ENCODE measurements at places on chromosomes 1 and 21.

DNA sequence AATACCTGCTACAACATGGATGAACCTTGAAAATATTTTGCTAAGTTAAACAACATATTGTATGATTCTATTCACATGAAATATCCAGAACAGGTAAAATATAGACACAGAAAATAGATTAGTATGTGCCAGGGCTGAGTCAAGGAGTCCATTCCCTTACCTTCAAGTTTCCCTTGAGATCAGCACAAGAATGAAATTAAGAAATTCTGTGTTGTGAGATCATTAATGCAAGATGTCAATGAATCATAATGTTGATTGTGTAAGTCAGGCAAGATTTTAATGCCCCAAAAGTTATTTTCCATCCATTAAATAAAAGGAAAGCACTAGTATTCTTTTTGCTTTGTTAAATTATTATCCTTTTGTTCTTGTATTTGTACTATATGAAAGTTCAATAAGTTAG lies 139.4 kb downstream of the MRPL39 start:
- no peak for DNase-seq

- peak; percentile 37 for DNase-seq
These were observed 17.6 kb downstream of the ATP8B2 start for GRCh38 chr1:154342836-154343472.

DNA sequence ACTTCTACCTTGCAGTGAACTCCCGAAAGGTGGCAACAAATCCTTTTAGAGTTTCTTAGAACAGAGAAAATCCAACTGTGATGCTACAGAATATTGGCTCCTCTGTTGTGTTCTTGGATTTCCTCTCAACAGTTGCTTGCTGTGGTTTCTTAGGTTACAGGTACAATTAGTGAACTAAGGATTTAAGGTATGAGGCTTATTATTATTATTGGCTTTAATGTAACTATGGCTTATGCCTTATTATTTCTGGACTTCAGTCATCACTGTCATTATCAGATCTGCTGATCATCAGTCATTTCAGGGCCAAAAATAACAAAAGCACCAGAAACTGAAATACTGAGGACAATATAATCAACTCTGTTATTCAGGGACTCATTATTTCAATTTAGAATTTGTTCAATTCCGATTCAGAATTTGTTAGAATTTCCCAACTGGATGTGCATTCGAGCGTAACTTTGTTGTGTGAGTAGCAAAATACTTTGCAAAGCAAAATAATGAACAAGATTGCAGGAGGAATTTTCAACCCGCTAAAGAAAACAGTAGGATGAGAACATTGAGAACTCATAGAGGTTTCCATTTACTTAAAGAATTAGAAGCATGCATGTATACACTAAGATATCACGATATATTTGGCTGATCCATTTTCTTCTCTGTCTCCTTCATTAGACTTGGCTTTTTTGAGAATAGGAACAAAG lies 65.5 kb upstream of the AK4 start:
- no peak for DNase-seq

DNA sequence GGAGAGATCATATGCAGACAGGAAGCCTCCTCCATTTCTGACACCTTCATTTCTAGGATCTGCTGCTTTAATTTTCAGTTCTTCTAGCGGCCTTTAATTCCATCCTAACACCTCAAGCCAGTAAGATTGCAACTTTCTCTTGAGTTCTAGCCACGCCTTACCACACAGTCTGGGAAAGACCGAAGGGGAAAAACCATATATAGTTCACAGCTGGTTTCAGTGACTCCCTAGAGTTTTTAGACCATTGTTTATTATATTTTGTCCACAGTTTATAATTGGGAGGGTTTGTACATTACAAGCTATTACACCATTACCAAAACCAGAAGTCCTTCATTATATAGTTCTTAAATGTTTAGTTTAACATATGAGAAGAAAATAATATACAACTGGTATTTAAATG lies 37.5 kb downstream of the DPH5 start:
- no peak for DNase-seq

DNA sequence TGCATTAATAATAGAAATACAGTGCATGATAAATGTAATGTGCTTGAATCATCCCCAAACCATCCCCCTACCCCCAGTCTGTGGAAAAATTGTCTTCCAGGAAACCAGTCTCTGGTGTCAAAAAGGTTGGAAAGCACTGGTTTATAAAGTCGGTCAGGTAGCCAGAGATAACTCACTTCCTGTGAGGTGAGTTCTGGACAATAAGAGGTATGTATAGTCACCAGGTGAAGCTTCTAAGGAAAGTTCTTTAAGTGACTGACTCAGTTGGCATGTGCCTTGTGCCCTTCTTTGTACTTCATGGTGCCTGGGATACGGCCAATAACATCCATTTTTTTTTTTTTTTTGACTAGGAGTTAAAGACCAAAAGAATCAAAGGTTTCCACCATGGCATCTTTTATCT lies 103.7 kb downstream of the GPATCH2 start:
- DNase-seq, result no peak

DNA sequence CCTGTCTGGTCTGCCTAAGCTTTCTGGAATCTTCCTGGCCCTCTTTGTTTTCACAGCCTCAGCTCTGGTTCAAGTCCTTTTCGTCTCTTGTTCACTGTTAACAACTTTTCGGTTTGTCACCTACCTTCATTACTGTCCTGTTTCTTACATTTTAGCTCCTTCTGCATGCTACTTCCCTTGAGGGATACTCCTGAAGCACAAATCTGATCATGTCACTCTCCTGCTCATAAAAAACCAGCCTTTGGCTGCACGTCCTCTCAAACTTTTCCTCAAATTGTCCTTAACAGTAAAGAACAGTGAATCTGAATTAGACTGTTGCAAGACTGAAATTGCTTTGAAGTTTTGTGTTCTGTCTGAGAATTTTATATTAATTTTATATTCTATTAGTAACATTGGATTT lies 3.3 kb downstream of the RAVER2 start:
- DNase-seq, result no peak

- DNase-seq, result no peak
These were observed 826 bp downstream of the LAPTM5 start for GRCh38 chr1:30756545-30757351.

DNA sequence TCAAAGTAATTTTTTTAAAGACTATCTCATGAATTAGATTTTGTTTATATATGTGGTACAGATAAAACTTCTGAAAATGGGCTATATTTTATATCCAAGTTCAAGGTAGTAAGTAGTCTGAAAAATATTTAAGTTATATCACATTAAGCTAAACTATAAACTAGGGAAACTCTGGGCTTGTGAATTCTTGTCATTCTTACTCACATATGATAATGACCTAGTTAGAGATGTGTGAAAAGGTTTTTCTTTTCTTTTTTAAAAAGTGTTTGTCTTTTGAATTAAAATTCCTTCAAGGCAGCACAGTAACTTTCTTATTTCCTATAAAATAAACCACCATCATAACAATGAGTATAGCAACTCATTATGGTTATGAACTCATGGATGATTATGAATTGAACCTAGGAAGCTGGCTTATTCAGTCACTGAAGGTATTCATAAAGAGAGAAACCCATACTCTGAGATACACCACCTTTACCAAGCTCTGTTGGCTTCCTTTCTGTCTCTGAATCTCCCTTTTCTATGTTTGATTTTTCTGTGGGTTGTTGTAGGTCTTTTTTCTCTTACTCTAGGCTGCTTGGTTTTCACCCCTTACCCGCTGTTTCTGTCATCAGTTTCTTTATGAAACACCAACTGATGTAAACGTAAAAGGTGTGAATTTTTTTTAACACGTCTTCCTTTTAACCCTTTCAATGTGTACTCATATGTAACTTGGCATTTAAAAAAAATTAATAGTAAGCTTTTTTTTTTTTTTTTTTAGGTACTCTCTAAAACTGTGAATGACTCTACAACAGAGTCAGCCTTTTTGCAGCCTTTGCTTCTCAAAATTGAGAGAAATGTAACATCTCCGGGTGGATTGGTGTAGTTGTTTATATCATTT lies 25.2 kb downstream of the IL12RB2 start:
- DNase-seq, result no peak

GRCh38 chr1:233389893-233390292 lies 62.4 kb downstream of the MAP3K21 start:
- DNase-seq, result no peak

DNA sequence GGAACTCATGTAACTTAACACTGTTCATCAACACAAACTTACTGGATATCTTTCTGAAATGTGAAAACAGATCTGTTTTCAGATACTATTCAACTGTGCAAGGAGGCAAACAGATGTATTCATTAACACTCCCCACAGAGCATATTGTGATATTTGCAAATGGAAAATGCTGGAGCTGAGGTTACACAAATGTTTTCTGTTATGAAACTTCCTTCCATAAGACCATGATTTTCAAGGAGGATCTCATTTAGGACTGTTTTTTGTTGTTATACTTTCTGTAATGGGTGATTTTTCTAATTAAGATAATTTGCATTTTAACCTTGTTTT lies 56.1 kb downstream of the GABPA start:
- DNase-seq, result no peak

- DNase-seq, result no peak
These were observed 377.1 kb downstream of the NPHP4 start for GRCh38 chr1:5615076-5615475.

DNA sequence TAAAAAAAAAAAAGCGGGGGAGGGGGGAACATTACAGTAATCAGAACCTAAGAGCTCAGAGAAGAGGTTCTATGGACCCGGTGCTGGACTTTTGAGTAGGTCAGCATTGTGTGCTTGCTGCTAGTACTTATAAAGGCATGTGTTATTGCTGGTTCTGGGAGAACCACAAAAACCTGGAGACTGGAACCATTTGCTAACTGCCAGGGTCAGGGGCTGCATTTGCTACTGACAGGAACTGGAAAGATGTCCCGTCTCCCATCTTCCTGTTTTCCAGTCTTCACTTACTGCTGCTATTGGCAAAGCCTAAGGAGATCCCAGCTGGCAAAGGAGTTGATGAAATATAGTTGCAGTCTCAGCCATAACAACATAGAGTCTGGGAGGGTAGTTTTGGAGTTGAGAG lies 4.3 kb downstream of the RNF2 start:
- DNase-seq, result no peak

GRCh38 chr1:43206600-43207228 lies 34.6 kb downstream of the CFAP57 start:
- DNase-seq, result no peak

- no peak for DNase-seq
These were observed 1352.0 kb upstream of the B3GALT2 start for GRCh38 chr1:194538453-194538852.

DNA sequence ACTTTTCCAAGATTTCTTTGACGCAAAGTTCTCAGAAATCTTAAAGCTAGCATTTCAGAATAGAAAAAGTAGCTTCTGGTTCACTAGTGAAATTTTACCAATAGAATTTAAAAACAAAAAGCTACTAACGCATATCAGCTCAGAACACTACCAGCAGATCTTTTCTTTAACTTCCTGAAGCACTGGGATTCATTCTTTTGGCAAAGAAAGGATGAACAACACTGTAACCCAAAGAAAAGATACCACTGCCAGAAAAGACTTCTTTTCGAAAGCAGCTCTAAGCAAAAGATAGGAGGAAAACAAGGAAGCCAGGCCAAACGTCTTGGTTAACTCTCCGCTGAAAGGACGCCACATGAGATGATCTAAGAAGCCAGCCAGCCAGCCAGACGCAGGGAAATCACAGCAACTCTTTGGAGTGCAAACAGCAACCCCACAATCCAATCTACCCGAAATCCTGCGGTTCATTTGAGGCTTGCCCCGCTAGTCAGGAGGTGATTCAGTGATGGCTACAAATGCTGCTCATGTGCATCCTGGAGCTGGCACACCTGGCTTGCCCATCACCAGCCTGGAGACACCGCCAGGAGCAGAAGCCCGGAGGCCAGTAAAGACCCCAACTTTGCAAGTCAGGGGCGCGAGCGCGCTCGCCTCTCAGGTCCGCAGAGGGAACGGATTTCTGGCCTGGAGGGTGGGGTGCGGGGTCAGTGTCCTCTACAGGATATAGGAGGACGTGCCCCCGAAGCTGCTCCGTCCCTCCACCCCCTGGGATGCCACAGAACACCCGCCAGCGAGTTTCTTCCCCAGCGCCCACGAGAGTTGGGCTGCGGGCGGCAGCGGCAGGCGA lies 812 bp downstream of the NBPF1 start:
- DNase-seq, result no peak

- DNase-seq, result no peak
These were observed 25.6 kb downstream of the LRRC71 start for GRCh38 chr1:156945881-156946661.

DNA sequence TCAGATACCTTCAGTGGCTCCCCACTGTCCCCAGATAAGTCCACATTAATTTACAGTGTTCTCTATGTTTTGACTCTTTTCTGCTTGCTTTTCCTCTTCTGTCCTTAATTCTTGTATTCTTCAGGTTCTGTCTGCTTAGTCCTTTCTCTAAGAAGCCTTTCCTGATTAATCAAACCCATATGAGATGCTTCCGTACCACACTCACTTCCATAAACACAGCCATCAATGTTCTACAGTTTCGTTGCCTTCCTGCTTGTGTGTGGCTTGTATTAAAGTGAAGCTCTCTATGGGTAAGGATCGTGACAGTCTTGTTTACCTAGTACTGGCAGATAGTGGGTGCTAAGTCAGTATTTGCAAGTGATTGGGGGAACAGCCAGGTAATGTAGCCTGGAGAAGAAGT lies 75.9 kb downstream of the PRDM2 start:
- no peak for DNase-seq

- no peak for DNase-seq
These were observed 96.9 kb downstream of the PAPPA2 start for GRCh38 chr1:176559878-176560277.

GRCh38 chr1:173149887-173150286 lies 57.2 kb downstream of the TNFSF4 start:
- no peak for DNase-seq

- DNase-seq, result no peak
These were observed 13.4 kb upstream of the PEF1 start for GRCh38 chr1:31657972-31658510.

DNA sequence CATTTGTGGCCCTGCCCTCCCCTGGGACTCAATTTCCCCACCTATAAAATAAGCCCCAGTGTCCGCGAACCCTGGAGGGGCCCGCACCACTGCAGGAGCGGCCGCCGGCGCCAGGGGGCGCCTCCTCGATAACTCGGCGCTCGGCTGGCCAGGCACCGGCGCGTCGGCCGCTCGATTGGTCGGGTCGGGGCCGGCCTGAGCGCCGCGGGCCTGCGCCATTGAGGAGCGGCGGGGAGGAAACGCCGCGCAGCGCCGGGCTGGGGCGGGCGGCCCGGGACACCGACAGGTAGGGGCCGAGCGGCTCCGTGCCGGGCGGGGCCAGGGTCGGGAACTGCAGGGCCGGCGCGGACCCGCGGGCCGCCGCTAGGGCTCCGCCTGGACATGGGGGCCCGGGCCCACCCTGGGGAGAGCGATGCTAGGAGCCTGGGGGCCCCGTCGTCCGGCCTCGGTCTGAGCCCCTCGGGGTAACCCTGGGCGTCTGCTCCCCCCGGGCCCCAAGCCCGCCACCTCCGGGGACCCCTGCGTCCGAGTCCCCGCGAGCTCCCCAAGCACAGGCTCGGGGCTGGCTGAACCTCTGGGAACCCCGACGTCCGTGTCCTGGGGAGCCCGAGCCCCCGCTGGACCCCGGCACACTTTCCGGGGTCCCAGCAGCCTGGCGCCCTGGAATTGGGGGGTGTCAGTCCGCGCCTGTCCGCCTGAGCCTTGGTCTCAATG lies at the start of gene VPS13D:
Gene VPS13D (plus strand): TSS at position 196 of the 714 bp plus-strand sequence. CDS start 4,237 bp downstream, outside the sequence.
- peak; percentile 79 for DNase-seq
